ENCODE measurements at places on chromosomes 2 and 18.

GRCh38 chr2:240305369-240305962, 130.0 kb upstream of the GPC1 start:
- no peak for DNase-seq

DNA sequence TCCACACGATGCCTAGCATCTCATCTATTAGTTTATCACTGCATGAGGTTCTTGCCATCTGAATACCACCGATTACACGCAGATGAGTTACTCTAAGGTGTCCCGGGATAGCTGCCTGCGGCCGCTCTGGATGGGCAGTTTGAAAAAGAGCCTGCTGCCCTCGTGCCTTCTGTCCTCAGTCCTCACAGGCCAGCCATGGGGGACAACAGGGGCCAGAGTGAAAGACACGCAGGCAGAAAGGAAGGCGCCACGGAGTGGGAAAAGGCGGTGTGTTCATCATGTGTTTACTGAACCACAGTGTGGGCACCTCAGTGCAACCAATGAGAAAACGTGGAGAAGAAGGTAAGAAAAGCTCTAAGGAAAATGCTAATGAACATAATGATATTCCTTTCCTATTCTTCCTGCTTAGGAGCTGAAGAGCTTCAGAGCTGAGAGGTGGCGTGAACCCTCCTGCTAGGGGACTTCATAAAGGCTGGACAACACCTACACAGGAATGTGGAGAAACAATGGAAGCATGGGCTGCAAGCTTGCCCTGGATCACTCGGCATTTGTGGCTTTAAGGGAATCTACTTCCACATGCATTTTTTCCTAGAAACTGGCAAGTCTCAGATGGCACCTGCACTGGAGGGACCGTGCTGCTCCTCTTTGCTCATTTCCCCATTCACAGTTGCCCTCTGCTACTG, 50.9 kb downstream of the CABYR start:
- DNase-seq: no peak

GRCh38 chr18:75644871-75645270, 217.4 kb upstream of the SMIM21 start:
- no peak for DNase-seq

DNA sequence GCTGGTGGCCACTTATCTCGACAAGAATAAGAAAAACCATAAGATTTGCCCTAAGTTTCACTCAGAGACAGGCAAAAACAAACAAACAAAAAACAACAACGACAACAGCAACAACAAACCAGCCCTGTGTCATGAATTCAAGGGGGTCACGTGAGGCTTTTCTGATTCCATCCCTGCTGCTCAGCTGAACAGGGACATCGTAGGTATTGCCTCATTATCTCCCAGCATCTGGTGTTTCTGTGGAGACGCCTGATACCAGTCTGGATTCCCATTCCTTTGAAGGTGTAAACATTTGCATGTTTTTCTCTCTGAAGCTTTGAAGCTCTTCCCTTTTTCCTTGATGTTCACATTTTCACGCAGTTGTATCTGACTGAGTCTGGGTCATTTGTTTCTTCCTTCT, 117.4 kb downstream of the KCNF1 start:
- no peak for DNase-seq

DNA sequence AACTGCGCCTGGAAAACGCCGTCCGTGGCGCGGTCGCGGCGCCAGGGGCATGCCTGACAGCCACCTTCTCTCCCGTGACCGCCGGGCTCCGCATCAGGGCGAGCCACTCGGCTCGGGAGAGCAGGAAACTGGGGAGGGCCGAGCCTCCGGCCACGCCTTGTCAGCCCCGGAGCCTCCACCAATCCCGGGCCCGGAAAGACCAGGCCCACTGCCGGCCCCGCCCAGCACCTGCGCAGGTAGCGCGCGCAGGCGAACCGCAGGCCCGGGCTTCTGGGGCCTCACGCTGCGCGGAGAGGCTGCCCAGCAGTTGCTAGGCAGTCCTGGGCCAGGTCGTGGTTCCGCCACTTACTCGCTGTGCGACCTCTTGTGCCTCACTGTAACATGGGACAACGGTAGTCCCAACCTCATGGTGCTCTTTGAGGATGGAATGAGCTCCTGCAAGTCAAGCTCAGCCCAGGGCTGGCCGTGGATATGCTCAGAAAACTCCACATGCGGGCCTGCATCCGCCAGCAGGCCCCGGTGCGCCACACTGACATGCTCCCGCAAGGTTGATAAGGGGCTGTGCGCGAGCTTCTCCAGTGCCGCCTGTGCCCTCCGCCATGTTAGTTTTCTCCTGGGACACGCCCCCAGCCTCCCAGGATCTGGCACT, 97.1 kb downstream of the INHBB start:
- peak; percentile 20 for DNase-seq

- DNase-seq: no peak
These were observed 7.8 kb downstream of the LIMS1 start for GRCh38 chr2:108542071-108542470.

DNA sequence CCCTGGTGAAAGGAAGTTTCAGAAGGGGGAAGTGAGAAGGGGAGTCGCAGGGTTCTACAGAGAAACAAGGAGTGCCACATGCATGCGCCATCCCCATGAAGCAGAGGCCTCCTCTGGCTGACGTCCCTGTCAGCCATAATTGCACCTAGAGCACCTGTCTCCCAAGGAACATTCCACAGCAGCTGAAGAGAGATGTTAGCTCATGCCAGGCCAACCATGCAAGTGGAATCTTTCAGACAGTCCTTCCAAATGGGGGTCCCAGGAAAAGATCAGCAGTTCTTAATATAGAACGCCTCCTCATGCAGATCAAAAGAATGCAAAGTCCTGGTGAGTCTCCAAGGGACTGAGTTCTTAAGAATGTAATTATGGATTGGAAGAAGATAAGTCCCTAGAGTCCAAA, 29.6 kb downstream of the MRO start:
- DNase-seq: no peak

GRCh38 chr2:8965216-8965969, 38.1 kb downstream of the MBOAT2 start:
- no peak for DNase-seq

DNA sequence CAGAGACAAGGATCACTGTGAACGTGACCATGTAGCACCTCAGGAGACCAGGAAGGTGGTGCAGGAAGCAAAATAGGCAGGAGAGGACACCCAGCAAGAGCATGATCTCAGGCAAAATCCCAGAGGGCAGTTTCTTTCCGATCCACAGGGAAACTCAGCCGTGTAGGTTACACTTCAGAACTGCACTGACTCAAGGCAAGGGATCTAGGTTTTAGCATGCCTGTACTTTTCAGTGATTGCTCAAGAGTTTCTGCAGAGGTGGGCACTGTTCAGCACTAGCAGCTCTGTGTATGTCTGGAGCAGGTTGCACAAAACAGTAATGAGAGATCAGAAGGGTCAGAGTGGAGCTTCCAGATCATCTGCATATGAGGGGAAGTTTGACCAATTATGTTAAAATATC, 116.7 kb upstream of the RNF152 start:
- DNase-seq: no peak

DNA sequence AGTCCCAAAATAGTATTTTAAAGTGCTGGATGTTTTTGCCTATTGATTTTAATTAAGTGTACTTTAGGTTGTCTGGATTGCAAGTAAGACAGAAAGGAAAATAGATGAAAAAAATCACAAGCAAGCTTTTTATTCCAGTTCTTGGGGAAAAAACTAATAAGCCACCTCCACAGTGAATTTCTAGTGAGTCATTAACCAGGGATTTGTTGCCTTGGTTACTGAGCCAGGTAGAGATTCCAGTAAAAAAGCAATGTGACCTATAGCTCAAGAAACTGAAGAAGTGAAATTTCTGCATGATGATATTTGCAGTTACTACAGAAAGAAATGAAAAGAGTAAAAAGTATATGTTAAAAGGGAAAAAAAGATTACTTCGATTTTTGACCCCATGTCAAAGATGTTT, 160.6 kb downstream of the METTL4 start:
- no peak for DNase-seq

DNA sequence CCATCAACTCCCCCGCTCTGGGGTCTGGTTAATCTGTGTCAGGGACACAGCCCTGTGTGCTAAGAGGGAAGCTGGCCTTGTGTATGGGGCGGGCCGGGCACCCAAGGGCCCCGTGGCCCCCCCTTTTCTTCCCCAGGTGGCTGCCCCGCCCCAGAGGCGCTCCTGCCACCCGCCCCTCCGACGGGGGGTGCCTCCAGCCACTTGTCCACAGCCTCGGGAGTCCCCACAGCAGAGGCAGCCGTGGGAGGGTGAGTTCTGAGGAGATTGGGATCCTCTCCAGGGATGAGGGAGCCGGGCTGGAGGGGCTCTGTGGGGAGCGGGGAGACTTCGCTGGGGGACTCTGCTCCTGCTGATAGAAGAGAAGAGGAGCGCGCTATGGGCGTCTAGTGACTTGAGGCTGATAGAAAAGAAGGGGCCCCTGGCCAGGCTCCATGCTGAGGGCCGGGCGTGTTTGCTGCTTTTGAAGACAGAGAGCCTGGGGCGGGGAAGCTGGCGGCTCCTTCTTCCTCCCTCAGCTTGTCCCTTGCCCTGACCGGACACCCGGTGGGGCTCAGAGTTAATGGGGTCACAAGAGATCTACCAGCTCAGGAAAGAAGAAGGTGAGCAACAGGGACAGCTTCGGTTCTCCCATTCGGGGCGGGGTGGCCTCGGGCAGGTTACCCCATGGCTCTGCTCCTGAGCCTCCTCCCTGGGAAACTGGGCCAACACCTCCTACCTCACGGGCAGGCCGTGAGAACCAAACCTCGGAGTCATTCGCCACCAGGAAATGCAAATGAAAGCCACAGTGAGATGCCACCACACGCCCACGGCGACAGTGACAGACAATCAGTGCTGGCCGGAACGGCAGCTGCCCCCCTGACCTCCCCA, 89.4 kb upstream of the TAF1B start:
- peak; percentile 48 for DNase-seq

DNA sequence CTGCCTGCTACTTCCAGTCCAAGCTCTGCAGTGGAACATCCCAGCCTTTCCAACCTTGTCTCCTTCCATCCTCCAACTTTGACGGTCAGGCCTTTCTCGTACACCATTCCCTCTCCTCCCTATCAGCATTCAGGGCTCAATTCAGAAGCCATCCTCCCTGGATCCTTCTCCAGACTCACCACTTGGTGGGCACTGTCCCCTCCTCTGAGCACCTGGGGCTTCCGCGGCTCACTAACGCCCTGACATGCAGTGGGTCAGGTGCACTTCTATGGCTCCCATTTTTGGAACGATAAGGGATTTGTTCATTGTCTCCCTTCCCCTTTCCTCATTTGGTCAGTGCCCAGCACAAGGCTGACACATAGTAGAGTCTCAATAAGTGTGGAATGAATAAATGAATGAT, 56.7 kb downstream of the TNS1 start:
- no peak for DNase-seq

- no peak for DNase-seq
These were observed 1157.5 kb upstream of the ZEB2 start for GRCh38 chr2:145677371-145677770.
